HAP-1 (cell line): ENCODE measurements at places on chromosomes 1 and 21.

- no peak for DNase-seq
Observed at GRCh38 chr1:172423336-172423735, 2.9 kb downstream of the C1orf105 start.

DNA sequence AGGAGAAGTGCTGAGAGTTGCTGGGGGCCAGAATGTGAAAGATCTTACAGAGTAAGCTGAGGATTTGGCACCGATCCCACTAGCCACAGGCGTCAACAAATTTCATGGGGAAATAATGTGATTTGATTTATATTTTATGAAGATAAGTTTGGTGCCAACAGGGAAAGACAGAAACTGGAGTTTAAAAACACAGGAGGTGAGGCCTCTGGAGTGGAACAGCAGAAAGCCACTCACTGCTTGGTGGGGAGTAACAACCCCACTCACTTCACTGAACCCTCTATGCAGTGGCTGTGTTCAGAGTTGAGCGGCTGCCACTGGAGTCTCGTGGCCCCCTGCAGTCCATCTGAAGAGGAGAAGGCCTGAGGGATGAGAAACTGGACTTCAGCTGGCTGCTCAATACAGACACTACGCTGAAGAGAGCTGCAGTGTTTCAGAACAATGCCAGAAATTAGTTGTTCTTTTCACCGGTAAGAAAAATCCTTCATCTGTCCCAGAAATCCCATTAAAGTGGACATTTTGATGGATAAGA is 48.0 kb upstream of the RXRG start:
- no peak for DNase-seq

GRCh38 chr21:25890001-25890400 is 155.2 kb downstream of the GABPA start:
- no peak for DNase-seq

- no peak for DNase-seq
Observed at GRCh38 chr21:42929969-42930368, 4.5 kb upstream of the ERVH48-1 start.

GRCh38 chr1:44059664-44060355 is 28.5 kb upstream of the SLC6A9 start:
- no peak for DNase-seq

DNA sequence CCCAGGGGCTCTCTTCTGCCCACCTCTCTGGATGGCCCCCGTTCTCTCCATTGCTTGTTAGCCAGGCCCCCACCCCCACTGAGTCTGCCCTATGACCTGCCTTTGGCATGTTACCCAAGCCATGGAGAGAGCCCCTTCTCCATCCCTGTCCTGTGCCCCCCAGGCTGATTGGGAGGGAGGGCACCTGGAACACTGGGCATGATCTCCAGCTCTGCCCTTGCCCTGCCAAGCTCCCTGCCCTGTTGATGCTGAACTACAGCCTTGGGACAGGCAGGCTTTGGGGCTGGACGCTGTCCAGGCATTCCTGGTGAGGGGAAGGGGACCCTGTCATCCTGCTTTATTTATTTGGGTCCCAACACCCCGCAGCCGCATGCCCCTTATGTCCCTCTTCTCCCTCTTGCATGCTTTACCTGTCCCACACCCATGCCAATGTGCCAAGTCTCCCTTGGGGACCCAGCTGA is 10.7 kb downstream of the TRIM46 start:
- no peak for DNase-seq
